Activated CD4-positive, alpha-beta T cell treated with anti-CD3 and anti-CD28 coated beads, Interleukin-2, amount 50 U/mL, for 24 hours (primary cell): ENCODE measurements at places on chromosomes 13 and 19.

DNA sequence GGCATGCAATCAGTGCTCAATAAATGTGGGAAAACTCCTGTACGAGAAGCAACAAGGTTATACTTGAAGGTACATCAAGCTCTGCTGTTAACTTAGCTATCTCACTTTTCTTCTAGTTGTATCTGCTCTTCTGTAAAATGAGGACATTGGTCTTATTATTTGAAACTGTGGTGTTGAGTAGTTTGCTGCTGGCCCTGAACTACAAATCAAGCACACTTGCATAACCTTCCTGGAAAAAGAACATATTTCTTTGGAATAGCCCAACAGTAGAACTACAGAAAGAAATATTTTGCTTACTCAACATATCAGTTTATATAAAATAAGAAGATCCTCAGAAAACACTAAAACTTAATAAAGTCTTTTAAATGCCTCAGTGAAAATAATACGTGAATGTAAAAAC is 203.0 kb downstream of the KCTD12 start:
- no peak for DNase-seq

DNA sequence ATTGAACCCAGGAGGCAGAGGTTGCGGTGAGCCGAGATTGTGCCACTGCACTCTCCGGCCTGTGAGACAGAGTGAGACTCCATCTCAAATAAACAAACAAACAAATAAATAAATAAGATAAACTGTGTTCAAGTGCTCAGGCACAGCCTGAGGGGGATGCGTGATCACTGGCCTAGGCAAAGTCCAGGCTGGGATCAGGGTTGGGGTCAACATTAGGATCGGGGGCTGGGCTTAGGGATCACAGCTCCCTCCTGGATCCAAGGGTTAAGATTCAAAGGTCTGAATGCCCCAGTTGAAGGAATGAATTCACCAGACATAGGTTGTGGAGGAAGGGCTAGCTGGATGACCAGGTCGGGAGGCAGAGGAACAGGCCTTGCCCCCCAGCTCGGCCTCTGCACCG is 1.9 kb upstream of the EXOC3L2 start:
- DNase-seq = no peak

GRCh38 chr19:45250832-45251451 is at the start of gene MARK4:
TSS of gene MARK4 (plus strand) at chr19:45251271. CDS start at chr19:45251589, 318 bp downstream.
- DNase-seq = peak; percentile 25

DNA sequence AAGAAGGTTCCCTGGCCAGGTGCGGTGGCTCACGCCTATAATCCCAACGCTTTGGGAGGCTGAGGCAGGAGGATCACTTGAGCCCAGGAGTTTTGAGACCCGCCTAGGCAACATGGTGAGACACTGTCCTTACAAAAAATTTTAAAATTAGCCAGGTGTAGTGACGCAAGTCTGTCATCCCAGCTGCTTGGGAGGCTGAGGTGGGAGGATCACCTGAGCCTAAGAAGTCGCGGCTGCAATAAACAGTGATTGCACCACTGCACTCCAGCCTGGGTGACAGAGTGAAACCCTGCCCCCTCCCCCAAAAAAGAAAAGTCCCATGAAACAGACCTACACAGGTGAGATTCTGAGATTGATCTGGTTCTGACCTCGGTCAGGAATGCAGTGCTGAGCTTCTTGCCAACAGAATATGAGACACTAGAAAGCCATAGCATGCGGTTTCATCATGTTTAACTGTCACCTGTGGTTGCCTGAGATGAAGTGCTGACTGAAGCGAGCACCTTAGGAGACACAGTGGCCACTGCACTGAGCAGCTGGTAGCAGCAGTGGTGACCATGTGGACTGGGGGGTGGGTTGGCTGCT is 2.0 kb upstream of the A1BG start:
- no peak for DNase-seq

DNA sequence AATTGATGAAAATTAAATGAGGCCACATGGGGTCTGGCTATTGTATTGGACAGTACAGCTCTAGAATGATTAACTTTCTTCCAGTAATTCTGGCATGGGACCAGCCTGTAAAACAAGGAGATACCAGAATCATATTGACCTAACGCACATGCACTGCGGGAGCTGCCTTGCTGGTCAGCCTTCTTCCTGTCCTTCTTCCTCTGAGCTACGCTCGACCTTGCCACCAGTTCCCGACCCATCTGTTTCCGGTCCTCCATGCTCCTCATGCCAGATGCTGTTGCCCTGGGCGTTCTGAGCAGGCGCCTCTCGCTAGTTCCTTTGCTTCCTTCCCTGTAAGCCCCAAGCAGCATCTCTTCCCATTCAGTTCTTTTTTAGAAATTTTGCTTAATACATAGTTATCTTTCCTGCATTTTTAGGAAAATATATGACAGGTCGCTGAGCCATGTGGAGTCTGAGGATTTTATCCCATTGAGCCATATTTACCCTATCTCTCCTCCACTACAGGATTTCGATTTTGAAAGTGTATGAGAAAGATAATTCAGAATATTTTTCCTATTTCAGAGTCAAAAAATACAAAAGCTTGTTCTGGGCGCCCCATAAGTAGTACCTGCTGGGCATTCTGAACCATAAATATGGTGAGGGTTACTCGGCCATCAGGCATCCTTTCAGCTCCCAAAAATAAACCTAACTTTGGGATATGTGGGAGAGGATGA is 38.6 kb downstream of the TNFRSF19 start:
- DNase-seq = no peak

- no peak for DNase-seq
Observed at GRCh38 chr13:23547000-23547590, 23.1 kb upstream of the TNFRSF19 start.

GRCh38 chr19:35321291-35321690 is 7.7 kb upstream of the CD22 start:
- DNase-seq = no peak

DNA sequence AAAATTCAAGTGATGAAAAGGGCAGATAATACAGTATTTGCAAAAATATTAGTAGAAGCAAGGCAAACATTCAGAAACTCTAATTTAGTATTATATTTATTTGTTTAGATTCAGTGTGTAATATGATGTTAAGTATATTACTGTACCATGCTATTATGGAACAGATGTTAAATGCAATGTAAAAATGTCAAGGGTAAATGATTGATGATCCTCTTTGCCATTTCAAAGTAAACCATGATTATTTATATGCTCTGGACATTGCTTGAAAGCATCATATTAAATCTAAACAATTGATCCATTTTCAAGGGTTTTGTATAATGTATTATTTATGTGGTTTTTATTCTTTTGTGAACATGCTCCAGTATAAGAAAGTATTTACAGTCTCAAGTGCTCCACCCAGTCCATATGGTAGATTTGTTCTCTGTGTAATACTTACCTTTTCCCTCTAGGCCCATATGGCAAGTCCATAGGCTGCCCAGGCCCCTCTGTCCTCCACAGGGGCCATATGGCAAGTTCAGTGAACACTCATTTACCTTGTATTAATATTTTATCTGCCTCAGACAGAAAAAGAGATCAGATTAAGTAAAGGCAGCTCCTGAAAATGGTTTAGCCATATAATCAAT is 353.5 kb downstream of the DACH1 start:
- no peak for DNase-seq

DNA sequence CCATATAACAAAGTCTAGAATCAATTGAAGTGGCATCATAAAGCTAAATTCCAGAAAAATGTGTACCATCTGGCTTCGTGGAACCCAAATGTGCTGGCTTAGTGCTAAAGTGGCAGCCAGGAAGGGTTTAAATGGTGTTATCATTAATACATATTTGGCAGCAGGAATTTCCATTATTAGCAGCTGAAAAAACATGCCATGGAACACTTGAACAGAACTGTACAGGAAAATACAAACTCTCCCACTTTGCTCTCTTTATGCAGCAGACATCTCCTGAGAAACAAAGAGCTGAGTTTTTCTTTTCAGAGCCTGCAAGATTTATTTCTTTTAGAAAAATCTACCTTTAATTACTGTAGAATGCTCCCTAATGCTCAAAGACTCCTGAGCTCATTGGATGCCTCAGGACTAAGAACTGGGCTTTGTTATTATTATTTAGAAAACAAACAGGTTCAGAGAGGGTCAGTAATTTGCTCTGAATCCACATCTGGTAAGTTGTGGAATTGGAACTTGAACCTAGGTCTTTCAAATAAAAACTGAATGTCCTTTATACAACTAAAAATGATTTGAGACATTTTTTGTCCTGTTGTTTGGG is 179.0 kb downstream of the LACC1 start:
- no peak for DNase-seq

GRCh38 chr13:90857921-90858320 is 489.6 kb upstream of the MIR17HG start:
- no peak for DNase-seq

- DNase-seq = no peak
Observed at GRCh38 chr19:30570194-30570593, 198.0 kb downstream of the ZNF536 start.

DNA sequence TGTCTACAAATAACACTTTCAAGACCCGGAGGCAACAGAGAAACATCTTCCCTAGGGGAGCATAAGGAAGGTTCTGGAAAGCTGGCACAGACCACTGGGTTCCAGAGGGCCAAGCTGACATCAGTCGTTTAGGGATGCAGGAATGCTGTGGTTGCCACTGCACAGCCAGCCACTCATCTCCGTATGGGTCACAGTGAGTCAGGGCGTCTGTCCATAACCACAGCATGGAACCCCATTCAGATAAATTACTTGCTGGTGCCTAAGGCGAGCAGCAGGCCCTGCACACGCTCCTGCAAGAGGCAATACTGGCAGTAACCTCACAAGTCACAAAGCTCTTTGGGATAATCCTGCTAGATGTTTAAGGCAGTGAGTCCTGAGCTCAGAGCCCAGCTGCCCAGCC is 140.9 kb upstream of the UBL3 start:
- DNase-seq = no peak

DNA sequence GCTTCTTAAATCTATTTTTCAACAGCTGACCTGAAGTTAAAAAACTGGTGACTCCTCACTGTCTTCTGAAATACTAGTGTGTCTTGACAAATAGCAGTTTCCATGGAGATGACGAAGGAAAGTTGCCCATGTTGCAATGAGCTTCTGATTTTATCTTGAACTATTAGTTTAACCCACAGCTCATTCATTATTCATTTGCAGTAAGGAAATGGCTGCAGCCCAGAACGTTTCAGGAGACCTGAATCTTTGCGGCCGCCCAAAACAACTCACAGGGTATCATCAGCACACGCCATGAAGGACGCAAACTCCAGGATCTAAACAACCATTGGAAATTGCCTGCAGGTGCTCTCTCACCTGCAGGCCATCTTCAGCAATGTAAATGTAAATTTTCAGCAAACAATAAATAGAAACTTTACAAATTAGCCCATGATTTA is 142.5 kb downstream of the DCLK1 start:
- DNase-seq = no peak

DNA sequence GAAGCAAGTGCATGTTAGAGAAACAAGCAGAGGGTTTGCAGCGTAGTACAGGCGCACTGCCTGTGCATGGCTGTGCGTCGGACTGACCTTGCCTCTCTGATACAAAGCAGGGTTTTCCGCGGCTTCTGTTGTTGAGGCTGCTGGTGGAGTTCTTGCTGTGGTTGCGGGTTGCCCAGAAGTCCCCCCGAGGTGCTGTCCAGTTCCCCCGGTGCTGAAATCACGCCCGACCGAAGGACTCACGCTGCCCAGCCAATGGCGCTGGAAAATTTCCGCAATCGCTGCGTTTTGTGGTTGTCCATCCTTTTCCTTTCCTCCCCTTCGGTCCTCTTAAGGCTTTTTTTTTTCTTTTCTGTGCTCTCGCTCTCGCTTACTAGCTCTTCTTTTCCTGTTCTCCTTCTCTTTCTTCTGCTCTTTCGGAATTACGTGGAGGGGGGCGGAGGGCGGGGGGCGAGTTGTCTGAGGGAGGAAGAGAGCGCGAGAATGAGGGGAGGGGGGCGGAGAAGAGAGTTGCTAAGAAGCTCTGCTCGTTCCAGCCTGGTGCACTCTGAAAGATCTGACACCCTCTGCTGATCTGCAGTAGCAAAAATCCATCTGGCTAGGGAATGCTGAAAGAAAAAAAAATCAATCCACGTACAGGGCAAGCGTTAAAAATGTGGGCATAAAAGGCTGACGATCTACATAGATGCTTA is at the start of gene SLITRK1:
Gene SLITRK1 (minus strand): TSS at position 558 of the 689 bp plus-strand sequence. CDS start 967 bp downstream, outside the sequence.
- DNase-seq = no peak

- no peak for DNase-seq
Observed at GRCh38 chr19:939439-939838, 13.6 kb downstream of the ARID3A start.

- DNase-seq = no peak
Observed at GRCh38 chr13:70310396-70311119, 202.3 kb upstream of the KLHL1 start.

DNA sequence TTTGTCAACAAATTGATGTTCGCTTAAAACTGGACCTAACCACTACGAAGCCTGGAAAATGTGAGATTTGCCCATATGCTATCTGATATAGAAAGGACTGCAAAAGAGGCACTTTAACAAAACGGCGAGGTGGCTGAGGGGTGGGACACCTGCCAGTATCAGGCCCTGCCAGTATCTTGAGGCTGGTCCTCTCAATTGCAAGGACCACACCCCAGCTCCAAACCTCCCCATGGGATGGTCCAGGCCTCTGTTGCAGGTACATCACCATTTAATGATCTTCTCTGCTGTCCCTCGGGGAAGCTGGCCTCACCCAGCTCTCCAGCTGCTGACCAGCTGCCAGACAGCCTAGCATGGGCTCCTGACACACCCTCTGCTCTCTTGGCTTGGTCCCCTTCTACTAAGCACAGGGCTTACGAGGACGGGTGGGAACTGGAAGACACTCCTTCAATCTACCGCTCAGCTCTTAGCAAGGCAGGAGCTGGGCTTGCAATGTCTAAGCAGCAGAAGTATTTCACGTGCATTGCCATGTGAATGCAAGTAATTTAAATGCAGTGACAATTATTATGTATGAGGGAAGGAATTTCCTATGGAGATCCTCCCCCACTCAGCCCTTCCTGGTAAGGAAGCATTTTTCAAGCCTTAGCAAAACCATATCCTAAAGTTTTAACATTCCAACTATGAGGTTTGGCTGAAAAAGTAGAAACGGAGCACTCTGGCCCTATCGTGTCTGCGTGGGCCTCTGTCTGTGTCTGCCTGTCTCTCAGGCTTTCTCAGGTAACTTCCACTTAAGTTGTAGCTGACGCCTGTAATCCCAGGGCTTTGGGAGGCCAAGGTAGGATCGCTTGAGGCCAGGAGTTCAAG is 63.9 kb downstream of the LATS2 start:
- no peak for DNase-seq

DNA sequence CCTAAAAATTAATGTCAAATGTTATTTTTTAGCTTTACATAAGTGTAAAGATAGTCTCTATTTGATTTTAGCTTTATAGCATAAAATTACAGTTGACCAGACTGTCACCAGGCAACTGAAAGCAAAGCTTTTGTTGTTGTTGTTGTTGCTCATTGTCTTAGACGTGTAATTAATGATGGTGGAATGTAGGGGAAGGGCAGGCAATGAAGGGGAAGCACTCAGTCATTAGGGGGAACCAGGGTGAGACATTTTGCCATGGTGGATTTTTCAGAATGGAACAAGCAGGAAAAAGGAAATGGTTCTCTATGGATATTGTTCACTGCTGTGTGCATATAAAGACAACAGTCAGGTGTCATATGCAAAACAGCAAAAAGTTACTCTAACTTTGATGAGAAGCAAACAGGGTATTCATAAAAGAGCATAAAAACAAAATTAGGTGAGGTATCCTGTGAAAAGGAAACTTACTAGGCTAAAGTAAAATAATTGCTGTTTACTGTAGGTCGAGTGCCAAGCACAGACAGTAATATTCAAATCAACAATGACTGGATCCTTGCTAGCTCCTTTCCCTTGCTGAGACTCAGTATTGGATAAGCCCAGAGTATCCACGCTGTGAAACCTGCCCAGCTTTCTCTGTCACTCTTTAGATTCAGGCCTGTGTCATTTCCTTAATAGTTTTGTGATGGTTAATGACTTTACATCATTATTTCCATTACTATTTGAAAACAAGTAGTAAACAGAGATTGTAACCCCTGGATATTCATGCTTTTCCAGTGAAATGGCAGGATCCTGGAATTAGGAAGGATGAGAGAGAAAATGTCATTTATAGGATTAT is 110.5 kb downstream of the LRCH1 start:
- no peak for DNase-seq
